H9 (cell line): ENCODE measurements at places on chromosomes 6 and 20. TPM values are rescaled to one million over a fixed set of nuclear protein-coding genes. Genes with fewer than 3 reads are reported as not detected.

DNA sequence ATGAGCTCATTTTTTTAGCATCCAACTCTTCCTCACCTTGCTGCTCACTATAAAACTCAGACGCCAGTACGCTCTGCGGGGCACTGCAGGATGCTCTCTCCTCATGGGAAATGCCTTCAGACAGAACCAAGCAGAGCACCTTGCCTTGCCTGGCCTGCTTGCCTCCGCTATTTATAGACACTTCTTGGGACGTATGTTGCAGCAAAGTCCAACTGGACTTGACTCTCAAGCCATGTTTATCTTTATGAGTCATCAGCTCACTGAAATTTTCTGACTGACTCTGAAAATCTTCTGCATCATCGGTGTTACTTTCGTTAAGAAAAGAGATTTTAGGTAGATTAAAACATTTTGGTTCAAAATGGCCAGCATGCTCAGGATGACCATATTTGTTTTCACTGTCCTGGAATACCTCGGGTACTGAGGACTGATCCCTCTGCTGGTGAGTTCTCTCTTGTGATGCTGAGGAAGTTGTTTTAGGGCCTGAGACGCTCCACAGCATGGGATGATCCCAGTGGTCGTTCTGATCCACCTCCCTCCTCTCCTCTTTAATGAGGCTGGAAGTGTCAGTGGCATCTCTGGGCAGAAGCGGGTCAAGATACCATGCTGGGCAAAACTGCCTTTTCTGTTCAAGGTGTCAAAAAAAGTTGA lies 204.5 kb downstream of the KIF16B start:
- no peak for DNase-seq

DNA sequence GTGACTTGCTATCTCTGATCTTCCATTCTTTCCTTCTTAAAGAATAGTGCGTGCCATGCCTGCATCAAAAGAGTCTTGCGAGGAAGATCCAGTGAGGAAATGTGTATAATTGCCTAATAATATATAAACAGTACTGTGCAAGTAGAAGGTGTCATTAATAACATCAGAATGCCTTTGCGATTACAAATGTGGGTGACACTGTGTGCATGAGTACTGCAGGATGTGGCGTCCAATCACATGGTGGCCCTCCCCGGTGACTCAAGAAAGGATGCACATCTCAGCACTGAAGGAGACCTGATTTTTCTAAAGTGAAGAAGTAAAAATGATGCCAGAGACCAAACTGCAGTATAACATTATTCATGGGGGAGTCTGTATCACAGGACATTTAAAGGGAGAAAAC lies 107.5 kb upstream of the EDN1 start:
- no peak for DNase-seq

- no peak for DNase-seq
Observed at GRCh38 chr20:11697646-11698045, 220.0 kb upstream of the BTBD3 start.

- DNase-seq: no peak
Observed at GRCh38 chr20:62624719-62625453, 17.4 kb upstream of the SLCO4A1 start.

GRCh38 chr6:114080891-114081510 lies 110.1 kb upstream of the HDAC2 start:
- no peak for DNase-seq

Gene VWA7
- total RNA-seq: 2.5 TPM in 2 replicates
